ENCODE measurements at places on chromosomes 3 and 15.

DNA sequence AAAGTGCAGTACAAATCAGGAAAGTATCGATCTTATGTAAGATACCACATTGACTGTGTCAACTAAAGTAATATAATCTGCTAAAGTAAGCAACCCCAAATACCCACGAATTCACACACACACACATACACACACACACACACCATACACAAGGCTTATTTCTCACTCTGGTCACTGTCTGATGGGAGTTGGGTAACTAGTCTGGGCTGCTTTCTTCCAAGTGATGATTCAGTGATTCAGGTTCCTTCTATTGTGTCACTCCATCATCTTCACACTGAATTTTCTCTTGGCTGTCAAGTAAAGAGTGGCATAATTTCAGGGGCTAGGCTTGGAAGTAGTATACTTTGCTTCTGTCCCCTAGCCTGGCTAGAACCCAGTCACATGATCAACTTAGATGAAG is 104.8 kb upstream of the CCDC54 start:
- no peak for DNase-seq

- no peak for DNase-seq
These were observed 161.5 kb downstream of the FOXP1 start for GRCh38 chr3:71421820-71422566.

- no peak for DNase-seq
These were observed 46.8 kb upstream of the LPP start for GRCh38 chr3:188106887-188107830.

DNA sequence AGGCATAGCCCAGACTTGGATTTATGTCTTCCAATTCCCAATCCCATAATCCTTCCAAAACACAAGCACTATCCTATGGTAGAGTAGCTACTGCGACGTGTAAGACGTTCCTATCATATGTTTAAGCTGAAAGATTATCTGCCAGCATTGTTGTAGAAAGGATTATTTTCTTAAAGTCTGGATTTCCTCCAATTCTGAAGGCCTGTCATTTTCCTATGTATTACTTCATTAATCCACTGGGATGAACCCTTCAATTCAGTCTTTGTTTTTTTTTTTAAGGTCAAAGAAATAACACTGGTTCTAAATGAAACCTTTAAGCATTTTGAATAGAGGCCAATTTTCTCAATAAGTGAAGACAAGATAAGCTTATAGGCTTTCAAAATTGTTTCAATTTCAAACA is 289.0 kb downstream of the SLC9A9 start:
- DNase-seq: no peak

DNA sequence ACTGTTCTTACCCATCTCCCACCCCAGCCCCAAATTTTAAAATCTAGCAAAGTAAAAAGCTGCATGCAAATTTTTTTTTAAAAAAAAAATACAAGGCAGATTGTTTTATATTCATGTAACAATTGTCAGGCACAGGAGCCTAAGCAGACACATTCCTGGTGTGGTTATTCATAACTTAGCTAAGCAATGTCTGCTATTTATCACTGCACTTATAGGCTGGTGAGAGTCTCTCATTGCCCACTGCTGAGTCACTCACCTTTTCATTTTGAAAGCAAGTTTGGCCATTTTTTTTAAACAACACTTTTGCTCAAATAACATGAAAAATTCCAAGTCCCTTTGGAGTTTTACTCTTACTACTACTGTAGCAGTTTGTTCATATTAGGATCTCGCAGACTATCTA is 413.9 kb downstream of the RBMS3 start:
- DNase-seq: no peak

GRCh38 chr3:13575459-13576061 is 26.6 kb downstream of the FBLN2 start:
- DNase-seq: no peak

All from SHP77 (cell line).